ENCODE measurements at places on chromosomes 7 and 10.

DNA sequence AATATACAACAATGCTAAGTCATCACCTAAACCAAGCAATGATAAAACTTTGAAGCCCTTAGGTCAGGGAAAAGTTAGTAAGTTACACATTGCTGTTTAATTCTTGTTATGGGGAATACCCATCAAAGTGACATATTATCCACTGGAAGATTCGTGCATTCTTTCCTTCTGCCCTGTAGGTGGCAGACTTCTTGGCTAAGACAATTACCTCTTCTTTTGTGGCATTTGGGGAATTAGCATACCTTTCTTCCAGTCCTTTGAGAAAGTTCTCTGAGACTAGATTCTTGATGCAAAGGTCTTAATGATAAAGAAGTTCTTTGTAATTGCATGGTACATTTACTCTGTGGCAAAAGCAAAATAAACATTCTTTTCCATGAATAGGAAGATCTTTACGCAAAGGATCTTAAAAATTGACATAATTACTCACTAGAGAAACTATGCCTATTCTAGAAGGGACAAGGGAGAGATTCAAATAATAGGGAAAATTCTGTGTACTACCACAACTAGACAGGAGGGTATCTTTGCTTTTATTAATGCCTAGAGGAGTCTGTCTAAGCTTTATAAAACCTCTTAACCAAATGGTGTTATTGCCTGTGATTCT, 395.9 kb downstream of the GRM8 start:
- DNase-seq, result no peak

- DNase-seq, result no peak
Measured at GRCh38 chr7:36565792-36566356, 158.4 kb downstream of the AOAH start.

- no peak for DNase-seq
Measured at GRCh38 chr7:2754086-2754485, 66.1 kb downstream of the AMZ1 start.

GRCh38 chr7:96016056-96016586, 243.8 kb downstream of the DYNC1I1 start:
- DNase-seq, result no peak
